Occipital lobe (tissue), 3 donors: ENCODE measurements at places on chromosomes 6 and 20.

- DNase-seq, result no peak
Observed at GRCh38 chr20:18537651-18538050, 29.6 kb upstream of the SMIM26 start.

GRCh38 chr20:1333462-1334369 lies 4.8 kb upstream of the SDCBP2 start:
- DNase-seq, result no peak

- DNase-seq, result no peak
Observed at GRCh38 chr6:87628881-87629280, 38.9 kb downstream of the ORC3 start.

GRCh38 chr20:24166123-24166381 lies 177.5 kb upstream of the GGTLC1 start:
- DNase-seq, result no peak

- DNase-seq, result no peak
Observed at GRCh38 chr20:5073660-5074231, 46.0 kb downstream of the PCNA start.

GRCh38 chr20:63518351-63518861 lies 2.2 kb upstream of the PPDPF start:
- DNase-seq, result no peak

DNA sequence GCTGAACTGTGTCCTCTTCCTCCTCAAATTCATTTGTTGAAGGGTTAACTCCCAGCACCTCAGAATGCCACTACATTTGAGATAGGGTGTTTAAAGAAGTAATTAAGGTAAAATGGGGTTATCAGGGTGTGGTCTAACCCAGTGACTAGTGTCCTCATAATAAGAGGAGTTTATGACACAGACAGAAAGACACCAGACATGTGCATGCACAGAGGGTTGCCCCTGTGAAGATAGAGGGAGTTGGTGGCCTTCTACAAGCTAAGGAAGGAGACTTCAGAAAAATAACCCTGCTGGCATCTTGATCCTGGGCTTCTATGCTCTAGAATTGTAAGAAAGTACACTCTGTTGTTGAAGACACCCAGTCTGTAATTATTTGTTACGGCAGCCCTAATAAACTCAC lies 24.9 kb upstream of the EDN1 start:
- DNase-seq, result no peak

DNA sequence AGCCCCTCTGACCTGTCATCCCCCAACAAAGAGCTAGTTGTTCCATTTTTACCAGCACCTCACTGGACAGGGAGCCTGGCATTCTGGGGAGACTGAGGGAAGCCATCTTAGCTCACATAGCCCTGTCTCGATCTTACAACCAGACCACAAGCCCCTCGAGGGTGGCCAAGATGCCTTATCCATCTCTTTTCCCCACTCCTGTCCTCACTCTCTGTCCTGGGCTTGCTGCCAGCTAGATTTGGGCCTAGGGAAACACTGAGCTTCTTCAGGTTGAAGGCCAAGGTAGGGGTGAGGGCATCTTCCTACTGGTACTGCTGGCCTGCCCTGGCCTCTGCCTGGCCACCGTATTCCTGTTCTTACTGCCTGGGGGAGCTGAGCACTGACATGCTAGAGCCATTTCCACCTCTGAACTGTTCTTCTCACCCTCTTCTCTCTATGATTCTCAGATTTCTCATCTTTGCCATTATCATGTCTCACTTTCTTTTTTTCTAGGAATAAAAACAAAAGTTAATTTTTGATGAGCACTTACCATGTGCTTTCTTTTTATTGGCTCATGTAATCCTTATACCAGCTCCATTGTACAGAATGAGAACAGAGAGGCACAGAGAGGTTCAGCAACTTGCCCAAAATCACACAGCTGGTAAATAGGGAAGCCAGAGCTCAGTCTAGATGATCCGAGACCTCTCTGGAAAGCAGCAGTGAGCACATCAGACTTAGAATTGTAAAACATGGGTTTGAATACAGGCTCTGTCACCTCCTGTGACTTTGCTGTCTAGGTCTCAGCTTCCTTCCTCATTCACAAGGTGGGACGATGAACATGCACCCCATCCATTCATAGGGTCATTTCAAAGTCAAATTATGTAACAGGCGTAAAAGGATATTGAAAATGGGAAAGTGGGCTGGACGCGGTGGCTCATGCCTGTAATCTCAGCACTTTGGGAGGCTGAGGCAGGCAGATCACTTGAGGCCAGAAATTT lies 28.7 kb downstream of the FGD2 start:
- DNase-seq, result no peak

DNA sequence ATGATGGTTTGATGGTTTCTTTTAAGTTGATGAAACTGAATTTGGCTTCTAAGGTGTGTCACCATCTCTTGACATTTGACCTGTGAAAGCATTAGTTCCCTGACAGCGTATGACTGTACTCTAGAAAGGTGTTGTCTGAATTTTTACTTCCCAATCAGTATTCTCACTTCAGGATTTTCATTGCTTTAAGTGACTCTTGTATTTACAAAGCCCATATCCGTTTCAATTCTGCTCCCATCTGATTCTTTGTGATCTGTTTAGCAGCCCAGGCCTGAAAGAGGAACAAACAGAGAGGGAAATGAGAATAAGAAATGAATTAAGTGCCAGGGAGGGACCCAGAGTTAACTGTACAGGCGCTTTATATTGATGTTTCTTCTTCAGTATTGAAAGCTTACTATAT lies 73.7 kb downstream of the FARS2 start:
- no peak for DNase-seq

DNA sequence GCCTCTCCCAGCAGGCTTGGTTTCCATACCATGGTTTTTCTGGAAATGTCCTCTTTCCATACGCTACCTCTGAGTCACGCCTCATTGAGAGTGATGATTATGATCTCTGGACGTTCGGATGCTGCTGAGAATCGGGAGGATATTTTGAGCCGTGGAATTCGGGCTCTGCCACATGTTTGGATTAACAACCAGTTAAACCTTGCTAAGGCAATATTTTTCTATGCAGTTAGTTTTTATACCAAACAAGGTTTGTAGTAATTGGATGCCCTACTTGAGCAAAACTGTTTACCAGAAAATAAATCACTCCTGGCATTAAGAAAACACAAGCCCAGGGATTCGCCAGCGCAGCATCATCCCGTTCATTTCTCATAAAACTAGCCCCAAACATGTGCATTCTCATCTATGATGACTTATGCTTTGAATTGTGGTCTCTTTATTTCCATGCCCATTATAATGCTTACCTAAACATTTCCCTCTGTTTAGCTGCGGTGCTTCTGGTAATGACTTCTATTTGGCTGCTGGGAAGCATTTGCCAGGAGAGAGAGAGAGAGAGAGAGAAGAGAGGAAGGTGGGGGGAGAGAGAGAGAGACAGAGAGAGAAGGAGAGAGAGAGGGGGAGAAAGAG lies 198.9 kb downstream of the CLIC5 start:
- DNase-seq, result no peak

DNA sequence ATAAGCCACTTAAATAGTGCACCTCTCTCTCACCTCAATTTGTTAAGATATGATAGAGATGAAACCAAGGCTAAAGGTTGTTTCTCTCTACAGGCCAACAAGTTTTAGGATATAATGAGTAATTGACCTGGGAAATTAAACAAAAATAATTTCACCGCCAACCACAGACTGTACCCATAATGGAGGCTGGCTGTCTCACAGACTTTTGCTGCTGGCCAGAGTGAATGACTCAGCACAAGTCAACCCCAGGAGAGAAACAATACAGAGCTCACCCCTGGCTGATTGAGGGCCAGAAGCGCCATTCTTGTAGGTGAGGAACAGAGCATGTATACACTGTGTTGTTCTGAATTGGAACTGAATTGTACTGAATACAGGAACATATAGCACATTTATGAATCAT lies 99.9 kb downstream of the CAP2 start:
- DNase-seq, result no peak
